ENCODE measurements at places on chromosomes 16 and 17.

- DNase-seq: no peak
Measured at GRCh38 chr17:14950216-14950615, 314.9 kb downstream of the PMP22 start.

DNA sequence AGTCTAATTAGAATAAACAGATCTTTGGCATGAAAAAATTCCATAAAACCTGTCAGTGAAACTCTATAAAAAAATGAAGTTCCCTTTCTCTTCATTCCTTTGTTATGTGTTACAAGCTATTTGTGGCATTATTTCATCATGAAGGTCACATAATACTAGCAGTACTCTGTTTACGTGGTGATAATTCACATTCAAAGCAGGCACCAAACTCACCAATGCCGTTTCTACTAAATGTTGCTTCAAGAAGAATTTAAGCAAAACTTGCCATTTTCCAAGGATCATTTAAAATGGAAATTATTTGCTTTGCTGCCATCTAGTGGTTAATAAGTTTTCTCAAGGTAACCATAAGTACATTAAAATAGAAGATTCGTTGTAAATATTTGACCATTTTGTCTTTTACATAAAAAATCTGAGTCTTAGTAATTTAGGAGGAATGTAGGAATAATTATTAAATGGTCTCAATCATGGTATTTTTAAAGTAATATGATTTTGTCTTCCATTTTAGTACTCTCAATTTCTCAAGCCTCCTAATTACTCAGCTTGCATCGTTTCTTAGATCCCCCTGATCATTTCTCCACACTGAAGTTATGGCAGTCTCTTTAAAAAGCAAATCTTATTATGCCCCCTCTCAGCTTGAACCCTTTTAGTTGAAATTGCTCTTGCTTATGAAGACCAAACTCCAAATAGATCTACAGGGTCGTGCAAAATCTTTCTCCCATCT is 80.8 kb downstream of the OMG start:
- peak; percentile 49 for DNase-seq

DNA sequence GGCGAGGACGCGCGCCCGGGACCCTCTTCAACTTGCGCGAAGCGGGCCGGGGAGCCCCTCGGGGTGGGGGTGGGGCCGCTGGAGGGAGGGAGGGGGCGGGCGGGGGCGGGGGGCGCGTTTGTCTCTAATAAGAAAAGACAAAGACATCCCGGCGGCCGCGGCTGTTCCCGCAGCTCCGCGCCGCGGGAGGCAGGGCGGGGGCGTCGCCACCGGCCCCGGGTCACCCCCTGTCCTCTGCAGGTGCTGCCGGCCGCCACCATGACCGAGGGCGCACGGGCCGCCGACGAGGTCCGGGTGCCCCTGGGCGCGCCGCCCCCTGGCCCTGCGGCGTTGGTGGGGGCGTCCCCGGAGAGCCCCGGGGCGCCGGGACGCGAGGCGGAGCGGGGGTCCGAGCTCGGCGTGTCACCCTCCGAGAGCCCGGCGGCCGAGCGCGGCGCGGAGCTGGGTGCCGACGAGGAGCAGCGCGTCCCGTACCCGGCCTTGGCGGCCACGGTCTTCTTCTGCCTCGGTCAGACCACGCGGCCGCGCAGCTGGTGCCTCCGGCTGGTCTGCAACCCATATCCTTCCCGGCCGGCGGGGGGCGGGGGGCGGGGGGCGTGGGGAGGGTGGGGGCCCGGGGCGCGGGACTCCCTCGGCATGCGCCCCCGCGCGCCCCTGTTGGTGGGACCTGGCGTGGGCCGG is 714 bp downstream of the CACNA1H start:
- DNase-seq: no peak

- DNase-seq: no peak
Measured at GRCh38 chr16:75053791-75054555, 55.1 kb downstream of the ZNRF1 start.

DNA sequence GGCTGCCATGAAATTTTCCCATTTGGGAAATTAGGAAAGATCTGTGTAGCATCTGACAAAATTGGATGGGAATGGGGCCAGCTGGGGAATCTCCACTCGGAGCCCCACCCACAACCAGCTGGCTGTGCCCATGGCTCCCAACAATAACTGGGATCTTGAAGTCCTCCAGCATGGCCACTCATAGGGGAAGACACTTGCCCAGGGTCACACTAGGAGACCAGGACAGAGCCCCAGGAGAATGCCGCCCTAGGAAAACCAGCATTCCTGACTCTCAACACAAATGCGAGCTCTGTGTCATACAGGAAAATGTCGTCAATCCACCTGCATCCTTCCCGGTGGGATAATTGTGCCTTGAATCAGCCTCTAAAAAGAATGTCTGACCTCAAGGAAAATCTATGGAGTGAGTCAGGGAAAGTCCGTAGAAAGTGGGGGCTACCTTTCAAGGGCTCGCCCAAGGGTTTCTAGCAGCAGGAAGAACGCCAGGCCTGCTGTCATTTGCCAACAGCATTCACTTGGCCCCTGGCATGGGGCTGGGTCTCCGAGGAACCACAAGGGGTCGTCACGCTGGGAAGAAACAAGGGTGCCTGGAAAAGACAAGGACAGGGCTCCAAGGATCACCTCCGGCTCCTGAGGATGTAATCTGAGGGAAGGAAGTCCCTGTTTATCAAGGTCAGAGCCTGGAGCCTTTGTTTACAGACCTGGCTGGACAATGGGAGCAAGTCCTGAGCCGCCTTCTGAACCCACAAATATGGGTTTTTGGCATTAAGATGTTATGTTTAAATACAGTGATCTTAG is 15.9 kb downstream of the CDH5 start:
- no peak for DNase-seq

DNA sequence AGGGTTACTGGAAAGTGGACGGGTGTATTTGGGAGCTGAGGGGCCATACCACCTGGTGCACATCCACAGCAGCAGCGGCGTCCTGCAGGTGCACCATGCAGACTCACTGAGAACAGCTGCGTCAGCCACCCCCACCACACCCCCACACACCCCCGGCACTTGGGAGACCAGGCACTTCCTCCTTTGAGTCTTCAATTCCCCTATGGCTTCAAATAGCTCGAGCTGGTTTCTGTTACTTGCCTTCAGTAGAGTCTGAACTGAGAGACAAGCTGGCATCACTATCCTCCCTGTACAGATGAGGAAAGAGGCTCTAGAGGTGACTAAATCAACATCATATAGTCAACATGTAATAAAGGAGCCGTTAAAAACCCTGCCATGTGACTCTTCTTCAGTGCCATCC is 15.4 kb downstream of the CUEDC1 start:
- DNase-seq: no peak

GRCh38 chr17:31269036-31269577 is 27.9 kb downstream of the OMG start:
- no peak for DNase-seq

- DNase-seq: peak; percentile 18
Measured at GRCh38 chr17:38815576-38816193, 9.4 kb downstream of the CWC25 start.

DNA sequence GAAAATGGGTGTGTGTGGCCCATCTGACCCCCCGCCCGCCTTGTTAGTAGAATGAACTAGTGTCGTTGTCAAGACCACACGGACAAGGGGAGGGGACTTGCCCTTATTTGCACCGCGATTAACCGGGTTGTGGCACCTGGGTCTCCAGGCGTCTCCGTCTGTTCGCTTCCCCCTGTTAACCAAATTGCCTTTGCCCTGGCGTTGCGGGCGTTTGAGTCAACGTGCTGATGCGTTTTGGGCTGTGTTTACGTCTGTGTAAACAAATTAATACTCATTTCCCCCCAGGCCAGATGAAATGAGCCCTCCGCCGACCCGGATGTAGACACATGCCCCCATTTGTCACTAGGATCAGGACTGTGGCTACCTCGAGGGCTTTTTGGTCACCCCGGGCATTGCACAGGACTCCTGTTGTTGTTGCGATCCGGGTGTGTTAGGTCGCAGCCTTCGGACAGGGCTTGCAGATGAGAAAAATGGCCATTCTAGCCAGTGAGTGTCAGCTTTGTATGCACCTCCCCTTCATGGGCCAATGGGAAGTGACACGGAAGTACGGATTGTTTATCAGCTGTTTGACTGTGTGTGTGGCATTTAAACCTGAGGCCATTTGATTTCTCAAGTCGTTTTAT is 906 bp downstream of the RBL2 start:
- peak; percentile 75 for DNase-seq
